ENCODE measurements at places on chromosomes 5 and 9.

- DNase-seq: no peak
Measured at GRCh38 chr5:36383942-36384341, 82.2 kb upstream of the RANBP3L start.

DNA sequence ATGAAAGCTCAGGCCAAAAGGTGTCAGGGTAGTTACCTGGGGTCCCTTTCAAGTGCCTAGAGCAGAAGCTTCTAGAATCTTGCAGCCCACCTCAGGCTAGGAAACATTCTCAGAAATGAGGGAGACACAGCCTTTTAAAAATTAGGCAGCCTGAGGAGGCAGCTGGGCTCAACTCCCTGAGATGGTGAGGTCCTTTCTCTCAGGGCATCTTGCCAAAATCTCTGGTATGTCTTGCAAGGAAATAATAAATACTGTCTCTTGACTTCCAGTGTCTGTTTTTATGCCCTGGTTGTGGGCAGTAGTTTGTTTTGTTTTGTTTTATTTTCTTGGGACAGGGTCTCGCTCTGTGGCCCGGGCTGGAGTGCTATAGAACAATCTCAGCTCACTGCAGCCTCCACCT, 100.9 kb upstream of the APC start:
- DNase-seq: no peak

DNA sequence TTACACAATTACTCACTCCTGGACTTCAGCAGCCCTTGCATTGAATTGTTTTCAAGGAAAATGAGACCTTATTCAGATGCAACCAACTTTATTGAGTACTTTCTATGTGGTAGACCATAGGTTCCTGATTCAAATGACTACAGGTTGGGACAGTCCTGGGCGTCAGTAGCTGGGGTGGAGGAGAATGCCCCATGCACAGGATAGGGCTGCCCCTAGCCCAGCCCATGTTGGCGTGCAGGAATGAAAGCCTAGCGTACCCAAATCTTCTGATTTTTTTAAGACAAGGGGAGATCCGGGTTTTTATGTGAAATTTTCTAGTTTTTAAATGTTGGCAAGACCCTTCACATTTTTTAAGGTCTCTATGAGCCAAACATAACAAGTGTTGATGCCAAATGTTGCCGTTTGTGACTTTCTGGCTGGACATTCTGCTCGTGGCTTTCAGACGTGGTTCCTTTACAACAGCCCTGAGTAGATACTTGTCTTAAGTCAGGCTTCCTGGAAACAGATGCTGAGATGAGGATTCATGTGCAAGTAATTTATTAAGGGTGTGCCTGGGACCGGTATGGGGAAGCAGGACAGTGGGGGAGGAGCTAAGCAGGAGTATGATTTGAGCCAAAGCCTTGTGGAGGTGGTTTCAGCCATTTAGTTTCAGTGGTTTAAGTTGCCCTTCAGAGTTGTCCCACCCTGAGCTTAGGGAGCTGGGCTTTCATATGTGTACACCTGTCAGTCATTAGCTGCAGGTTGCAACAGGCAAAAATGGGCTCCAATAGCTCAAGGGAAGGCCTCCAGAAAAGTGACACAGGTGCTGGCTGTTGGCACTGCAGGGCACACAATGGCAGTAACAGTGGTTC, 154.1 kb downstream of the NTRK2 start:
- no peak for DNase-seq

- no peak for DNase-seq
Measured at GRCh38 chr5:94102849-94103248, 361.4 kb upstream of the POU5F2 start.

- no peak for DNase-seq
Measured at GRCh38 chr5:138625134-138625533, 49.9 kb upstream of the HSPA9 start.

DNA sequence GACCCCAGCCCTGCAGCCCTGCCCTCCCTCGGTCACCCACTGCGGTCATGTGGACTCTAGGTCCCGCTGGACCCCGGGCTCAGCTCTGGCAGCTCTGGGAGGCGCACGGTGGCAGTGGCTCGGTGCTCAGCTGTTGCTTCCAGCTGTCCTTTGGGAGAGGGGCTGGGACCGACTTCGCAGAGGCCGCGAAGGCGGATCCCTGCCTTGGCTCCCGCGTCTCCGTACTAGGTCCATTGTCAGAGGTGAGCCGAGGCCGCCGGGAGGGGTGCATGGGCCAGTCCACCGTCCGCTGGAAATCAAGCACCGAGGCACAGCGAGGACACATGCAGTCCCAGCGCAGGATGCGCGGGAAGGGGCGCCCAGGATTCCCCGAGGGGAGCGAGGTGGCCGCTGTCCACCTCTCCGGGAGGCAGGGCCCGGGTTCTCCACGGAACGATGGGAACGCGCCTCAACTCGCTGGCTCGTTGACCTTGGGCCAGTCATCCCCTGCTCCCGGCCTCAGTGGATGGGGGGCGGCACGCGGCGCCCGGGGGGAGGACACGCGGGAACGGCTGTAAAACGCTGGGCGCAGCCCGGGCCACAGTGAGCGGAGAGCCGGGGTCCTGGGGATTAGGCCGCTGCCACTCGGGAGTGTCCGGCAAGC, 732 bp downstream of the GBGT1 start:
- DNase-seq: no peak

DNA sequence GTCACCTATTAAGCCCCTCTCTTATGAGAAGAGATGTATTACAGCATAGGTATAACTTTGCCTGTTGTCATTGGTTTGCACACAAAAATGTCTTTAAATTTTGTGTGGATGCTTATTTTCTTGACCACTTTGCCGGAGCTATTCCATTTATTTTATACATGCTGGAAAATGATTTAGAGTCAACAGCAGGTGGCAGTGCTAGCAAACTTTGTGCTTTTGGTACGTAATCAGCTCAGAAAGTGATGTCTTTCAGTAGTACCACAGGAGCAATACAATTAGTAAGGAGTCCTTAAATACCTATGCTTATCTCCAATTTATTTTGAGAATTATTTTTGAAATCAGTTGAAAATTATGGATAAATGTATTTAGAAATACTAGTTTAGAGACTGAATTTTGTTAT, 19.8 kb upstream of the NUDT12 start:
- peak; percentile 27 for DNase-seq

GRCh38 chr5:53943938-53944337, 366.4 kb downstream of the ARL15 start:
- no peak for DNase-seq

Measured in trophoblast cell (in vitro differentiated cells and primary cell).